ENCODE measurements at places on chromosomes 11 and 22.

GRCh38 chr11:81222491-81222890 lies 1511.2 kb downstream of the FAM181B start:
- no peak for DNase-seq

GRCh38 chr11:88521799-88522201 lies 184.3 kb upstream of the CTSC start:
- DNase-seq: no peak

GRCh38 chr22:45863981-45864751 lies 112.8 kb downstream of the WNT7B start:
- peak; percentile 71 for DNase-seq

- no peak for DNase-seq
These were observed 15.9 kb upstream of the IRAG1 start for GRCh38 chr11:10709299-10710086.

DNA sequence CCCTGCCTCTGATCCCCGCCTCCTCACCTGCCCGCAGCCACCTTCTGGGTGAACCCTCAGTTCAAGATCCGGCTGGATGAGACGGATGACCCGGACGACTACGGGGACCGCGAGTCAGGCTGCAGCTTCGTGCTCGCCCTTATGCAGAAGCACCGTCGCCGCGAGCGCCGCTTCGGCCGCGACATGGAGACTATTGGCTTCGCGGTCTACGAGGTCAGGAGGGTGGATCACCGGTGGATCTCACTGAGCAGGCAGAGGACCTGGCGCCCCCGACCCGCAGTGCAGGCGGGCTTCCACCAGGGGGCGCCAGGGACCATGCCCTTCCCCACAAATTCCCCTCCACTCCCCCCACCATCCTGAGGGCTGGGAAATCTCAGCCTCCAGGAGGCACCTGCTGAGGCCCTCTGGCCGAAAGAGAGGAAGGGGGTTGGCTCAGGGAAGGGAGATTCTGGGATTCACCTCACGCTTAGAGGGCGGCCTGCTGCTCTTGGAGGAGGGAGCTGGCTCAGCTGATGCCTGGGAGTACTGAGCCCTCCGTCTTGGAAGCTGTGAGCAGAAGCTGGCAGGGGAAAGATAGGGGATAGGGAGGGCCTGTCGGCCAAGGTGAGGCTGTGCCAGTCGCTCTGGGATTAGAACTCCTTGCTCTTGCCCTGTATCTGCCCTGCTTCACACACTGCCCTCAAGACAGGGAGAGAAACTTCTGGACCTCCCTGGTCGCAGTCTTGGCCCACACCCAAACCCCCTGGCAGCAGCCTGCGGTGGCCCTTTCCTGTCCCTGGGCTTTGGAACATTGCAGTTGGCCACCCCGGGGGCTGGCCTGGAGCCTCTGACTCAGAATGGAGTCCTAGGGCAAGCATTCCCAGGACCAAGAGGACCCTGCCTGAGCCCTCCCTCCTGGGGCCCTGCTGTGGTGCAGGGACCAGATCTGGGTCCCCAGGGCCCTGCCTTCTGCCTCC lies 23.2 kb downstream of the CAPN1 start:
- DNase-seq: no peak

- peak; percentile 6 for DNase-seq
These were observed 38.0 kb upstream of the TBCEL start for GRCh38 chr11:120985718-120986569.

- DNase-seq: no peak
These were observed at the start of gene SLC25A18 for GRCh38 chr22:17562906-17563870. TSS of gene SLC25A18 (plus strand) at chr22:17563498. CDS start at chr22:17579945, 16,447 bp downstream.

DNA sequence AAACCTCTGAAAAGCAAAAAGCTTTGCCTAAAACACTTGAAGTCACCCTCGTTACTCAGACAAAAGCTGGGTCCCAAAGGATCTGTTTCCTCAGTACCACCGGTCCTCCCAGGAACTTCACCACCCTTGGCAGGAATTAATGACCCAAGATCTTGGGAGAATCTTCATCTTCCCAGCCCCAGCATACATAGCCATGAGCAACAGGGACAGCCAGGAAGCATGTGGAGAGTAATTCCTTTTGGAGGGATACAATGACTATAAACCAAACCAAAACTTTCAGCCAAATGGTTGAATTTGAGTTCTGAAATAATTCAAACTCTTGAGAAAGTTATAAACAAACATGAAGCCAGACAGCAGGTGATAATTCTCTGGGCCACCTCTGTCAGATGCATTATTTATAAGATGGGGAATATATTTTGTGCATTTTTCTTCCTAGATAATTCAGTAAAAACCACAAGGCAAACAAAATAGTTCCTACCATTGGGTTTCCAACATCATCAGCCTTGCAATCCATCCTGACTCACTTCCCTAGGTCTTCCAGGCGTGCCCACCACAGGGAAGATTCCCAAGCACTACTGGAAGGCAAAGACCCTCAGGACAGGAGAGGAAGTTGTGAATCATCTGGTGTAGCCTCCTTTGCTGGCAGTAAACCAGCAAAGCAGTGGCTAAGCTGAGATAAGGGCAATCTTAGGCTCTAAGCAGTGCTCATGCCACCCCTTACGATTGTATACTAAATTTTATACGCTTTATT lies 71.7 kb upstream of the DRD2 start:
- no peak for DNase-seq

DNA sequence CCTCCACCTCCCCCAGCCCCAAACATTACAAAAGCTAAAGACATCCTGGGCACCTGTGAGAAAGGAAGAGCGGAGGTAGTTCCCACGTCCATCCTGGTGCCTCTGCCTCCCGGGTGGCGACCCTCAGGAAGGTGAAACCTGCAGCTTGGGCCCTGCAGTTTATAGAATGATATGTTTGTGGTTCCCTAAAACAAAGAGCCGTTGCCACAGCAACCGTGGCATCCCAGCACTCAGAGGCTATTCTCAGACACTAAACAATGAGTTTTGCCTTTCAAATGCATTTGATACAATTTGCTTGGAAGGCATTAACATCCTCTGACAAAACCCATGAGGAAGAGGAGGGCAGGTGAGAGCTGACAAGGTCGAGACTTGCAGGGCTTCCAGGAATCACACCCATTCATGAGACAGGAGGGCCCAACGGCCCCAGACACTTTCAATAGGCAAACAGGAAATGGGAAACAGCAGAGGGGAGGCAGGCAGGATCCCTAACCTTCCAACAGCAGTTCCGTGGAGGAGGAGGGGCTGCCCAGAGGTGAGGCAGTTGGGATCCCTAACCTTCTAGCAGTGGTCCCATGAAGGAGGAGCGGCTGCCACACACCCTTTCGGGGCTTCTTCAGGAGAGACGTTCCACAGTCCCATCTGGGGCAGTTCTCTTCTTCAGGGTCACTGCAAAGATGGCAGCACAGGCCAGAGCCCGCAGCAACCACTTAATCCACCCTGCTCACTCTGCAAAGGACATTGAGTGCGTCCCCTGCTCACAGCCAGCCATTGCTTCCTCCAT lies 379.2 kb downstream of the SHANK2 start:
- peak; percentile 34 for DNase-seq

GRCh38 chr11:123822032-123822431 lies 15.9 kb upstream of the OR6M1 start:
- no peak for DNase-seq

- no peak for DNase-seq
These were observed 8.6 kb downstream of the SLC25A1 start for GRCh38 chr22:19169947-19170318.

DNA sequence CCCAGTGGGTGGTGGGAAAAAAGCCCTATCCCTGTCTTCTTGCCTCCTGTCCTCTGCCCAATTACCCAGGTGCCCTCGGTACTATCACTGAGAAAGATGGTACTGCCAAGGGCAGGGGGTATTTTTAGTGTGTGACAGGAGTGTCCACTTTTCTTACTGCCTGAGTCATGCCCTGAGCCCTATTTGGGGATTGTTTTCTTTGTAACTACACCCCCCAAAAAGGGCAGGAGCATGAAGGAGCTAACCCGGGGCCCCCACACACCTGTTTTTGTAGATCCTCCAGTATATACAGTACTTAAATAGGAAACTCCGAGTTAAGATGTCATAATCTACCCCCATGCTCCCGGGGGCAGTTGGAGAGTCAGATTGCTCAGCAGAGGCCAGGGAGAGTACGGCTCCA lies 3.8 kb downstream of the SMTNL1 start:
- no peak for DNase-seq

DNA sequence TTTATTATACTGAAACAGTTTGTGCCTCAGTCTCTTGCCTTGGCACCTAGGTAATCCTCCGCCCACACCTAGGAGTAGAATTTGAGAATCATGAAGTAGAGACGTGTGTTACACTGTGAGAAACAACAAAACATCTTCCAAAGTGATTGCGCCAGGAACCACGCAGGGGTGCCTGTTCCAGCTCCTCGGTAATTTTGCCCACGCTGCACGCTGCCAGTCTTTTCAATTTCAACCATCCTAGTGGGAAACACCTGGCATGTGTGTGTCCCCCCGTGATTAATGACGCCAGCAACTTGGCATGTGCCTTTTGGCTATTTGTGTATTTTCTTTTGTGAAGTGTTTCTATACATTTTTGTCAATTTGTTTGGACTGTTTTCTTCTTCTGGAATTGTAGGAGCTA lies 919.1 kb downstream of the BRD1 start:
- no peak for DNase-seq

DNA sequence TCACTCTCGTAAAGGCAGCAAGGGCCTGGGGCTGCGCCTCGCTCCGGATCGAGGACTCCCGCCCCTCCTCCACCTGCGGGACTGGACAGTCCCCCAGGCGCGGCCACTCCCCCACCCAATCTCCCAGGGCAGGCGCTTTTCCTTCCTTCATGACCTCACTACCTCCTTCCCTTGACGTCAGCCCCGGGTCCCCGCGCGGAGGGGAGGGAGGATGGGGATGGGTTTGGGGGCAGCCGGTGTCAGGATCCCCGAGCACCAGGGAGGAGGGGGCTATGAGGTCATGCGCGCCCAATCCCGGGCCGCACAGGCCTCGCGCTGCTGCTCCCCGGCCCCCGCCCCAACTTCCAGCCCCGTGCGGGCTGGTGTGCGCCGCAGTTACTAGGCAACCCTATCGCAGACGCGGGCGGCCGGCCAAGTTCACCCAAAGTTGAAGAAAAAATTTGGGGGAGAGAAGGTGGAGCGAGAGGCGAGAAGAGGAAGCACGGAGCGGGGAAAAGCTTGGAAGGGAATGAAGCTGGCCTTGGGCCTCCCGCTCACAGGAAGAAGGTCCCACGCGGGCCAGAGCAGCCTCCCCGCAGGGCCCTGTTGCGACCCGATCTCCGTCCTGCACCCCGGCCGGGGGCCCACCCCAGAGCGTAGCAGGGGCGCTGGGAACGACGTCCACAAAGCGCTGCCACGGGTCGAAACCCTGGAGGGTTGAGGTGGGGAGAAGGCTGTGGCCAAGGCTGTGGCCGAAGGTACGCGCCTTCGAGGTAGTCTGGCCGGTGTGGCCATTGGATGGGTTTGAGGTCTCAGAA lies 8.3 kb downstream of the WT1 start:
- DNase-seq: no peak

GRCh38 chr22:39530692-39531331 lies 1.7 kb downstream of the RPS19BP1 start:
- DNase-seq: no peak

GRCh38 chr11:82267186-82267585 lies 466.5 kb downstream of the FAM181B start:
- DNase-seq: no peak

DNA sequence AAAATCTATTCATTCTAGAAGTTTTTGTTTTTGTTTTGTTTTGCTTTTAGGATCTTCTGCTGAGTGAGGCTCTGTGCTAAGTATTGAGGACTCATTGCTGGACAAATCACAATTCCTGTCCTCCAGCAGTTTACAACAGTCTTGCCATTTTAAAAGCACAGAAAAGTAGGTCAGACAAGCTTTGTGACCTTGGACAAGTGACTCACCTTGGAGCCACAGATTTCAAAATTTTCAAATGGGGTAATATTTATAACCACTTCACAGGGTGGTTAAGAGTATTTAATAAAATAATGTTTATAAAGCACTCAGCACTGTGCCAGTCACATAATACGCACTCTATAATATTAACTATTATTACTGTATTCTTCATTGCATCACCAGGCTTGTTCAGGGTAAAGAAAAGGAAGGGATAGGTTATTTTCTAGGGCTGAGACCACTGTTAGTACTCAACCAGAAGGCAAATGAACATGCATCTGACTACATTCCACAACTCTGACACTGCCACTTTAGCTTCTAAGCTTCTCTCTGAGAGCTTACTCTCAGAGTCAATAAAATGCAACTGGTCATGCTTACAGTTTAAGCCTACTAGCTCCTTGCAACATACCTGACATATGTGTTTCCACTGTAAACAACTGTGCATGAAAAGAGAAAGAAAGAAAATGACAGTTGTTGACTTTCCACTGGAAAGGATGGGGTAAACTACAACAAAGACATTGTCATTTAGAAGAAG lies 63.2 kb upstream of the FIBIN start:
- no peak for DNase-seq

DNA sequence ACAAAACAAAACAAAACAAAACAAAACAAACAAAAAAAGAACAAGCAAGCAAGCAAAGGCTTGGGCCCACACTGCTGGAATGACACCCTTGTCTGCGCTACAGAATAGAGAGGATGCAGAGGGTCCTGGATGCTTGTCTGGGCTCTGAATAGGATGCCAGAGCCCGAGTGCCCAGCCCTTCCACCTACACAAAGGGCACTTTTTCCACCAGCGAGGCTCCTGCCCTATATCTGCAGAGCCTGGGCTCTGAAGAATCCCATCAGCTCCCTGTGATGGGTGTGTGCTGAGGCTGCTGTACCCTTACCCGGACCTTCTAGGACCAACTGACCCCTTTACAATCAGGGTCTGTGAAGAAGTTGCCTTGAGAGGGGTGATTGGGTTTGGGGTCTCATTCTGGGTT lies 221.2 kb downstream of the DSCAML1 start:
- no peak for DNase-seq

GRCh38 chr11:110123003-110123402 lies 29.8 kb downstream of the ZC3H12C start:
- DNase-seq: no peak

DNA sequence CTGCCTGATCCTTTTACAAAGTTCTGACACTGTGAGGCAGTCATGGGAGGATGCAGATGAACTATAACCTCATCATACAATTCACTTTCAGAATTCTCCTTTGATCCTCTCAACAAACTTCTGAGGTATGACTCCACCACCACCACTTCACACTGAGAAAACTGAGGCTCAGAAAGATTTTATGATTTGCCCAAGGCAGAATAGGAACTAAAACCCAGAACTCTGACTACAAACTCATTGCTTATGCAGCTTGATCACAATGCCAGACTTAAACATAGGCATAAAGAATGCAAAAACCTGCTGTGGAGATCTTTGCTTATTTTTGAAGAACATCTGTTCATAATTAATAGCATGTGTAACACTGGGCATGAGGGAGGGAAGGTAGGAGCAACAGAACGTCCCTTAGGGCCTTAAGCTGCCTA lies 20.4 kb downstream of the FAM168A start:
- DNase-seq: no peak

GRCh38 chr11:122032317-122032716 lies 83.7 kb downstream of the BLID start:
- DNase-seq: no peak

GRCh38 chr11:94895971-94896370 lies 77.4 kb downstream of the CWC15 start:
- DNase-seq: no peak

DNA sequence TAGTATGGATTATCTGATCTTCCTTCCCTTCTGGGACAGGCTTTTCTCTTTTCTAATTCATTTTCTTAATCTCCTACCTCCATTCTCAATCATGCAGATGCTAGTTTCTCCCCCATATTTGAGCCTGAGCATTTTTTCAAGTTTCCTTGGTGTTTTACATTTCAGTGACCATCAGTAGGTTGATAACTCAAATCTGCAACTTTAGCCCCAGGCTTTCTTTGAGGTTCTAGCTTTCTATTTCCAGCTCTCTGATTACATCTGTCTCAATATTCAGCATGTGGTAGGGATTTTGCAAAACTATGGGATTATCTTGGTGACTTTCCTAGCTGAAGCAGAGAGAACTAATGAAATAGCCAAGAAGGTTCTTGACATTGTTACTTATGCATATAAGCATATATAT lies 67.8 kb downstream of the ARHGEF12 start:
- DNase-seq: no peak

Measured in NCI-H2029 treated with DMSO at 0.1 percent for 48 hours (cell line).